AG04450 (cell line): ENCODE measurements at places on chromosomes 1 and 21. TPM values are rescaled to one million over a fixed set of nuclear protein-coding genes. Genes with fewer than 3 reads are reported as not detected.
A peak's percentile ranks its signal among the peaks of the same experiment; 100 is the strongest.

Gene LCE1C
- polyA plus RNA-seq = not detected in 2 replicates

Gene OR2L2
- not detected in 2 replicates for polyA plus RNA-seq

Gene KCNE2
- polyA plus RNA-seq = not detected in 2 replicates

Gene LCE3D
- not detected in 2 replicates for polyA plus RNA-seq

Gene AJAP1
- not detected in 2 replicates for polyA plus RNA-seq

Gene PPM1J
- 1.3 and 2.1 TPM in 2 replicates for polyA plus RNA-seq

DNA sequence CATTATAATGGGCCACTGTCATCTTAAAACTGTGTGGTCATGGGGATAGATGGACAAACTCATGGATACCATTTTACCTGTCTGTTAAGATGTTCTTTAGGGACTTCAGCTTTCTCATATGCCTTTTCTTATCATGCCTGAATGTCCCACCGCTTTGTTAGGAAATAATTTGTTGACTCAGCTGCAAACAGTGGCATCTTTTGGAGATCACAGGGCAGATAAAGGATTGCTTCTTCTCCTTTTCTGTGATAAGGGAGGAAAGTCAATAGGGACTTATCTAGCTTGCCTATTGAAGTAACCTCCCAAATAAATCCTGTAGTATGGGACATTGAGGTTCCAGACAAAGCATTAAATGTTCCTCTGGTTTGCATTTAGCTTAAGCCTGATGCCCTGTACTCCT is 79.8 kb upstream of the KIAA0040 start:
- DNase-seq = no peak

DNA sequence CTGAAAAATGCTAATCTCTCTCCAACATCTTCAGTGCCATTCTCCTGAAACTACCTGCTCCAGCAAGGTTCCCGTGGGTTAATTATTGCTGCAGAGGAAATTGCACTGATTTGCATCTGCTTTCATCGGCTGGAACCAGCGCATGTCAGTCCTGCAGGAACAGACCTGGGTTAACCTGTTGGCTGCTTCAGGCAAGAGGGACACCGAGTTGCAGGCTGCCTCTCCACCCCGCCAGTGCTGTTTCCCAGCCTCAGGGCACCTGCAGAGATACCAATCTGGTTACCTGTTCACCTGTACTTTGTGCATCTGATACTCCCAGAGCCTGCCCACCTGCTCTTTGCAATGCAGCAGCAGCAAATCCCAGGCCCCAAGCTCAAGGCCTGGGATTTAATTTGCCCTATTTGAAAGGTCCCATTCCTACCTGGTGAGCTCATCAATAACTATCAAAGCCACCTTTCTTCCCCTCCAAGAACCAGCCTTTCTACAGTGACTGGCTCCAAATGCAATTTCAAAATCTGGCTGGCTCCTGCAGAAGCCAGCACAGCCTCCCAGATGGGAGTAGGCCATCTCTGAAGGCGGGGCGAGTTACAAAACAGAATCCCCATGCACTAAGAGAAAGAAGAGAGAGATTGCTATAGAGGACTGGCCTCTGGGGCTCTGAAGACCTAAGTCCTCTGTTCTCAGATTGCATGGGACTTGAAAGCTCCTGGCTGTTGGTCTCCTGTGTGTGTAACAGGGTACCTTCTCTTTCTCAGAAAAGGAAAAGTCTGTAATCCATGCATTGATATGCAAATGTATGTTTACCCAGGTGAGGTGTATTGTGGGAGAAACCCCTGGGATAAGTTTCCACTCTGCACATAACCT is 67.8 kb downstream of the TOMM20 start:
- DNase-seq = no peak

DNA sequence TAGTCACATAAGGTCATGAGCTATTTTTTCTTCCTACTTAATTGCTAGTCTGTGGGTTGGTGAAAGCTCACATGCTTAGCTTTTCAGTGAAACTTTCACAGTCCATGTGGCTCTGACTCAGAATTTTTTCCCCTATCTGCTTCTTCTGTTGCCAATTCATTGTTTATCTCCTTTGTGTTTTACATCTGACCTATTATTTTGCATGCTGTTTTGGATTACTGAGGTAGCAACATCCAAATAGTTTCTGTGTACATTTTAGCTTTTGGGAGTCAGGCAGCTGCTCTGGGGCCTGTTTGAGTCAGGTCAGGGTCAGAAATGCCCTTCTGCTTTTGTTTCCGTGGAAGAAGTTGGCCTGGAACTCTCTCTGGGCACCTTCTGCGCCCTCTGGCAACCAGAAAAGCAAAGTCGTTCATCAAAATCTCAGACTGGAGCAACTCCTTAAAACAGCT is 40.0 kb downstream of the ROR1 start:
- no peak for DNase-seq

DNA sequence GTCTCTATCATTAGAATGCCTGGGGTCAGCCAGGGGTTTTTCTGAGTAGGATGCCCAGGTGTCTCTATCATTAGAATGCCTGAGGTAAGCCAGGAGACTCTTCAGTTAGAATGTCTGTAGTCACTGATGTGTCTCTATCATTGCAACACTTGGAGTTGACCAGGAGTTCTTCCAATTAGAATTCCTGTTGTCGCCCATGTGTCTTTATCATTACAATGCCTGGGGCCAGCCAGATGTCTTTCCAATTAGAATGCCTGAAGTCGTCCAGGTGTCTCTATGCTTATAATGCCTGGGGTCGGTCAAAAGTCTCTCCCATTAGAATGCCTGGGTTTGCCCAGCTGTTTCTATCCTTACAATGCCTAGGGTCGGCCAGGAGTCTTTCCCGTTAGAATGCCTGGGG is 55.8 kb downstream of the RNF187 start:
- no peak for DNase-seq

- DNase-seq = no peak
These were observed 35.7 kb upstream of the BCL9 start for GRCh38 chr1:147505568-147505967.

DNA sequence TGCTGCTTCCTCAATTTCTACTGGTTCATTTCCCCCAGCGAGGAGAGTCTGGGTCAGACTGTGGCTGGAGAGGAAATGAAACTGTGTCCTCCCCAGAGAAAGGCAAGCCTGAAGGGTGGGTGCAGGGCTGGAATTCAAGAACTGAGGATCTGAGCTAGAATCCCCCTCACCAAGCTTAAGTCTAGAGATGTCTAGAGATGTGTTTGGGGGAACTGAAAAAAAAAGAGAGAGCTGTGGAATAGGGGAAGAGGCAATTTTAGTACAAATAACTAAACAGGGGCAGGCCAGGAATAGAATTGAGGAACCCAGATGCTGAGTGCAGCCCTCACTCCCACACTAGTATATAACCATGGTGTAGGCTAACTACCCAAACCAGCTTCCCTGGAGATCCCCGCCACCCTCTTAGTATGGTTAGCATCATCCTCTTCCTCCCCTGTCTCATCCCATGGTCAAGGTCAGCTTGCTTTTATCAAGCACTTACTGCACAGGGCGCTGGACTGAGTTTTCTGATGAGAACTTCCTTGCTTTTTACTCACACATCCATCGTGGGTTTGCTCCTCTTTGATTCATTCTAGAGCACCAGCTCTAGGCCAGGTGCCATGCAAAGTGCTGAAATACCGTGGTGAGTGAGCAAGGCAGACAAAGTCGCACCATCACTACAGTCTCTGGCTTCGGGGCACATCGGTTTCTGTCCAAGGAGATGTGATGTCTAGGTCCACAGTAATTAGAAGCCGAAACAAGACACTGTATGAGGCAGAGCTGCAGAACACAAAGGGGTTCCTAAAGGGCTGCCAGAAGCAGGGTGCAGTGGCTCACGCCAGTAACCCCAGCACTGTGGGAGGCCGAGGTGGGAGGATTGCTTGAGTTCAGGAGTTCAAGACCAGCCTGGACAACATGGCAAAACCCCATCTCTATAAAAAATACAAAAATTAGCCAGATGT is 112.9 kb upstream of the IPO9 start:
- DNase-seq = no peak

DNA sequence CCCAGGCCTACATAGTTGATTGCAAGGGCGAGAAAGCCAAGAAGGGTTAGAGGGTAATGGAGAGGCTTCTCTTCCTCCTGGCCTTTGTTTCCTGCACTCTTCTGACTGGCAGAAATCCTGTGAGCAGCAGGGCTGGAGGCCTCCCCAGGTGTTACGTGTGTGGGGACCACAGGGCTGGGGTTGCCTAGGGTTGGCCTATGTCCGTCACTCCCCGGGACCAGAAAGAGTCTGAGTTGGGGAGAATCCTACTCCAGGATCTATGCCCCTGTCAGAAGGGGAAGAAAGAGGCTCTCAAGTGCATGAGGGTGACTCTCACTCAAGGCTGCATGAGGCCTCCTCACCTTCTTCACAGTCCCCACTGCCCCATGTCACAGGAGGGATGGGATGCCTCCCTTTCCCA is 38.5 kb downstream of the IGFN1 start:
- DNase-seq = no peak

DNA sequence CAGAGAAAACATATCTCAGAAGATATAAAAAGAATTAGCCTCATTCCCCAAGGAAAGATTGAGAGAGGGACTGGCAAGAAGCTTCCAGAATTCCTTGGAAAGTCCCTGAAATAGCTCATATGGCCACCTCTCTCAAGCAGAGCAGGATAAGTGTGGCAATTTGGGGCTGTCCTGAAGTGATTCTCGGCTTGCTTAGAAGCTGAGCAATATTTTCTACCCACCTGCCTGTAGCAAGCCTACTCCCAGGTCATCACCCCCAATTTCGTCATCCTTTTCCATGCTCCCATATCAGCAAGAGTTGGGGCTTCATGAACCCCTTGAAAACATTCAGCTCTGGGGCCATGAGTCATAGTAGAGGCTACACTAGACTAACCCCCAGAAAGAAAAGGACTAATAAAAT is 131.5 kb downstream of the PLPP3 start:
- DNase-seq = no peak

- no peak for DNase-seq
These were observed 8.5 kb downstream of the MEX3A start for GRCh38 chr1:156073740-156074139.

- no peak for DNase-seq
These were observed 924 bp downstream of the TMEM240 start for GRCh38 chr1:1539310-1540089.

DNA sequence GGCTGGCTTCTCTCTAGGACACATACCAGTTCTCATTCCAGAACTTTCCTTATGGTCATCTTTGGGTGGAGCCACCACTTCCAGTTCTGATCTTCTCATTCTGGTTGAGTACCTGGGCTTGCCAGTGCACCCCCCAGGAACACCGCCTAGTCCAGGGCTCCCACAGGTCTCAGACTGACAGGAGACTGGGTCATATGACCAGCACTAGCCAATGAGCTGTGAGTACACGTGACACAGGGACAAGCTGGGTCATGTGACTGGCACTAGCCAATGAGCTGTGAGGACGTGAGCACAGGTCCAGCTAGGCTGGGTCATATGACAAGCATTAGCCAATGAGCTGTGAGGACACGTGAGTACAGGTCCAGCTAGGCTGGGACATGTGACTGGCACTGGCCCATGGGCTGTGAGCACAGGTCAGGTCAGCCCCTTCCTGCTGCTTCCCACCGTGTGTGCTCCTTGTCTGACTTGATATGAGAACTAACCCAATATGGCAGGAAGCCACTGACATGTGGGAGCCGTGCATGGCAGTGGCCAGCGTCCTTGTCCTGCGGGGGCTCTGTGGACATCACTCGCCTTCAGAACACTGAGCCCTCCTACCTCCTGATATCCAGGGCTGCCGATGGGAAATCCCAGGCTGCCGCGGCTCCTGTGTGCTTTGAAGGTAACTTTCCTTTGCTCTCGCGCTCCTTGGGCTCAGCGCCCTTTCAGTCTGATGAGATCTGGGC is 22.7 kb downstream of the KRTAP10-1 start:
- no peak for DNase-seq

GRCh38 chr1:117802531-117803257 is 126.7 kb downstream of the GDAP2 start:
- DNase-seq = no peak

- no peak for DNase-seq
These were observed 32.5 kb upstream of the ASPM start for GRCh38 chr1:197178998-197179397.

DNA sequence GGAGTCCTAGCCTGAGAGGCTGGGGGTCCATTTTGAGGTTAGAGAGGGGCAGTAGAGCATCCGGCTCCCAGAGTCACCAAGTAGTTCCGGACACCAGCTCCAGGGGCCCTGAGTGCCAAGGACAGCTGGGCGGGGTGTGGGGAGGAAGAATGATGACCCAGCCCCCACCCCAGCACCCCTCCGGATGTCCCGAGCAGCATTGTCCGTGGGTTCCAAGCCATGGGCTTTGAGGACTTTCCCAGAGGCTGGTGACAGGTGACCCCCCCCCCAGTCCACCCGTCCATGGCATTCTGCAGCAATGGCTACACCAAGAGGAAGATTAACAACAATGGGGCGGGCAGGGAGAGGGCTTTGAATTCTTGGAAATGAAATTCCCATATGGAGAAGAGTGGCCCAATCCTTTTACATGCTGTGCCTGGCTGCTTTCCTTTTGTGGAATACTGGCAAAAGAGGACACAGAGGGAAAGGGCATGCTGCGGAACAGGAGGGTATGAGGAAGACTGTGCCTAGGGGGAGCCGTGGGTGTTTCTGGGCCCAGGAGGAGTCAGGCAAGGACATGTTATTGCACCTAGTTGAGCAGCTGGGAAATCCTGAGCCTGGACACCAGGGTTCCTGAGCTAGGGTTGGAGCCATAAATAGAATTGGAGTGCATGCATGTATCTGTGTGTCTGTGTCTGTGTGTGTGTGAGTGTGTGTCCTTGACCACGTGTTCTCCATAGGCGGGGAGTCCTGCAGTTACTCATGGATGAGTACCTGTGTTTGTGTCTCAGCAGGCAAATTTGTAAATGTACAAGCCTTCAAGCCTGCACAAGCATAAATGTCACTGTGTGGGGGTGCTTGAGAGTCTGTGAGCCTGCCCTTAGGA is 956 bp downstream of the ATP1A2 start:
- DNase-seq = no peak

DNA sequence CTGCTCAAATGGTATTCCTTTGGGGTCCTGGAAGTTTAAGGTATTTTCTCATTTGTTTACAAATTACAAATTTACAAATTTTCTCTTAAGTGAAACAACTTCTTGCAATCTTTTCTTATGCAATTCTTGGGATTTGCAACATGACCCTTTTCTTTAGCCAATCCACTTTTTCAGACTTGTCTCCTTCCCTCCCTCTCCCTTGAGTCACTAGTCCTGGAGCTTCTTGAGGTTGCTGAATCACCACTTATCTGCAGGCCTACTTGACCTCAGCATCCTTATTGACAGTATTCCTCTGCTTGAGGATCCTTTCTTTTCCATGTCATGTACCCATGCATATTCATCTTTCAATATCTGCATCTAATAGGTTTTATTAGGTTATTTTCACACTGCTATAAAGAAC is 302.8 kb upstream of the ADAMTS5 start:
- peak; percentile 69 for DNase-seq
